ENCODE measurements at places on chromosomes 3 and 15.

GRCh38 chr15:61841466-61841865 lies 218.8 kb downstream of the VPS13C start:
- DNase-seq: no peak

GRCh38 chr3:187975561-187976364 lies 178.2 kb upstream of the LPP start:
- peak; percentile 54 for DNase-seq

GRCh38 chr15:46366360-46367007 lies 731.7 kb downstream of the SQOR start:
- no peak for DNase-seq

GRCh38 chr3:27311400-27311799 lies 57.8 kb downstream of the NEK10 start:
- peak; percentile 98 for DNase-seq

DNA sequence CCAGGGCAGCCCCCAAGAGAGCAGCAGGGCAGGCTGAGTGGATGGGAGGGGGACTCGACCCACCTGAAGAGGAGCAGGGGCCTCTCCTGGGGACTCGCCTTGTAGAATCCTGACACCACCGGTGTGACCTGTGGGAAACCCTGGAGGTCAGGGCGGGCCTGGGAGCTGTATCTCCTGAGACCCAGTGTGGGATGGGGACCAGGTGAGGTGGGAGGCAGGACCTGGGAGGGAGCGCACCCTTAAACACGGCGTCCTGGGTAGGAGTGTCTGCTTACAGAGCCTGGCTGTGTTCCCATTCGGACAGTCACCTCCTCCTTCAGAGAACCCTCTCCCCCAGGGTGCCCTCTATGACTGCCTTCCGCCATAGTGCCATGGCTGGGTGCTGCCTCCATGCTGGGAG lies 27.1 kb downstream of the C15orf39 start:
- no peak for DNase-seq

DNA sequence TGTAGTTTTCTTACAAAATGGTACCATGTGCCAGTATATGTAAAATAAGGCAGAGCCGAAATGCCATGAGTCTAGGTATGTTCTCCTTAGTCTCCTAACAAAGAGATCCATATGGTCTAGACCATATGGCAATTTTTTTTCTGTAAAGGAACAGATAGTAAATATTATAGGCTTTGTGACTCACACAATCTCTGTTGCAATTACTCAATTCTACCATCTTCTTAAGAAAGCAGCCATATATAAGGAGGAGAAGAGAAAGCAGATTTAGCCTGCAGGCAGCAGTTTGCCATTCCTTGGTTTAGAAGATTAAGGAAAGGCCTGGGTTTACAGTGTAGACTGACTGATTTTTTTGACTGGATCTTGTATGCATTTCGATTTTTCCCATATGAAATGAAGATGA lies 16.3 kb upstream of the BBX start:
- DNase-seq: peak; percentile 12

DNA sequence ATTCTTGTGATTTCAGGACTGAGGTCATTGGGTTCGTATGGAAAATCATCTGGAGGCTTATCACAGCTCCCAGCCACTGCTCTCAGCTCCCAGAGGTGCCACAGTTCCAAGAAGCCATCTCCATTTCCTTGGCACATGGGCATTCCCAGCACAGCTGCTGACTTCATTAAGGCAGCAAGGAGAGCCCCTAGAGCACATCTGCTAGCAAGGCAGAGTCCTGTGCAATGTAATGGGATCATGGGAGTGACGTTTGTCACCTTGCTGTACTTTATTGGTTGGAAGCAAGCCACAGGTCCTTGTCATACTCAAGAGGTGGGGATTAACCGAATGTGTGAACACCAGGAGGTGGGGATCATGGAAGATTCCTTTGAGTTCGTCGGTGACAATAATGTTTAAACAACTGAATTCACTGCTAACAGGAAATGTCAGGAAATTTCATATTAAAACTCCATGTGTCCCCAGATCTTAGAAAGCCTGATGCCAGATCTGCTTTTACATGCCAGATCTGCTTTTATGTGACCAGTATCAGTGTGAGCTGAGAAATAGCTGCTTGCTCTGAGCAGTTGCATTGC lies 148.8 kb downstream of the GABRG3 start:
- DNase-seq: no peak

- peak; percentile 95 for DNase-seq
These were observed 854 bp downstream of the CLEC3B start for GRCh38 chr3:45026957-45027356.

- no peak for DNase-seq
These were observed 41.8 kb upstream of the IQSEC1 start for GRCh38 chr3:13114811-13115575.

GRCh38 chr3:187291001-187291511 lies 481 bp downstream of the MASP1 start:
- DNase-seq: peak; percentile 82

DNA sequence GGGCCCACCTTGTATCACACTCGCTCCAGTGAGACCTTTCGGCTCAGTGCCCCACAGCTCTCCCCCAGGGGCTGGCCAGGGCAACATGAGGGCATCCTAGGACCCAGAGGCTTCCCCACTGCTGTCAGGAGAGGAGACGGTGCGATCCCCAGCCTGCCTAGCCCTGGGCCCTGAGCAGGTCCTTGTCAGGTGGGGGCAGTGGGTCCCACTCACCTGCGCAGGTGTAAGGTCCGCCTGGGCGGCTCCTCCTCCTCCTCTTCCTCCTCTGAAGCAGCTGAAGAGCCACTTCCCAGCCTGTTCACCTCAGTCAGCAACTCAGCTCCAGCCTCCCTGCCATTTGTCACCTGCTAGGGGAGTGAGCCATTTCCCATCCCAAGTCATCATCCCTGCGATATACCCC lies 9.6 kb downstream of the KIF7 start:
- DNase-seq: no peak

DNA sequence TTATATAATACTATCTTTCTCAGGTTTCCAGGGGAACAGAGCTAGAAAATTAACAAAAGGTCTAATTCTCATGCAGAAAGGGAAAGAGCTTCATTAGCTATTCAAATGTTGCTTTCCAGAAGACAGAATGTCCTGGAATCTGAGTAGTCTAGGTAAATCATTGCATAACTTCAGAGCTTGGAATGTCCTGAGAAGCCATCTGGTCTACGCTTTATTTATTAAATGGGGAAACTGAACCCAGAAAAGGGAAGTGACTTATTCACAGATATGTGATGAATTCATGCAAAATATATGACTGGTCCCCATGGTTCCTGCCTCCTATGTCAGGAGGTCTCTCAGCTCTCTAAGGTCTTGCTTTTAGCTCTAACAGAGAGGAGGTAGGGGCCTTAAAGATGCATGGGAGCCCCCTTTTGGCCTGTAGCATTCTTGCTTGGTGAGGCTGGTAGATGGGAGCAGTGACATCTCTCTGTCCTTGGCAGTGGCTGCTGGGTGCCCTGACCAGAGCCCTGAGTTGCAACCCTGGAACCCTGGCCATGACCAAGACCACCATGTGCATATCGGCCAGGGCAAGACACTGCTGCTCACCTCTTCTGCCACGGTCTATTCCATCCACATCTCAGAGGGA lies 99.2 kb downstream of the CEMIP start:
- DNase-seq: no peak

DNA sequence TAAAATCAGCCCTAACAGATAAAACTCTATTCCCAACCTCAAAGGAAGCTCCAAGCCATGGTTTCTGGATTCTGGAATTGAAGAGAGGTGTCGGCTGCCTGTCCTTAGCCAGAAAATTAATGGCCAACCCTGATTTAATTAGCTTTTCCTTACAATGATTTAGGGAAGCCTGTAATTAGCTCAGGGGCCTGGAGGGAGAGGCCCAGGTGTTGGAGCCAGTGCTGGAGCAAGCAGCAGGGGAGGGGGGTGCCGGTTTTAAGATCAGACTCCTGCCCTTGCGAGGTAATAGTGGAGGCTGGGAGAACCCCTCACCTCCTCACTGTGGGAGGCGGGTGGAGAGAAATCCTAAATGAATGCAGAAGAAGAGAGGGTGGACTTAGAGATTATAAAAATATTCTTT lies 14.7 kb upstream of the ATP2B2 start:
- no peak for DNase-seq

DNA sequence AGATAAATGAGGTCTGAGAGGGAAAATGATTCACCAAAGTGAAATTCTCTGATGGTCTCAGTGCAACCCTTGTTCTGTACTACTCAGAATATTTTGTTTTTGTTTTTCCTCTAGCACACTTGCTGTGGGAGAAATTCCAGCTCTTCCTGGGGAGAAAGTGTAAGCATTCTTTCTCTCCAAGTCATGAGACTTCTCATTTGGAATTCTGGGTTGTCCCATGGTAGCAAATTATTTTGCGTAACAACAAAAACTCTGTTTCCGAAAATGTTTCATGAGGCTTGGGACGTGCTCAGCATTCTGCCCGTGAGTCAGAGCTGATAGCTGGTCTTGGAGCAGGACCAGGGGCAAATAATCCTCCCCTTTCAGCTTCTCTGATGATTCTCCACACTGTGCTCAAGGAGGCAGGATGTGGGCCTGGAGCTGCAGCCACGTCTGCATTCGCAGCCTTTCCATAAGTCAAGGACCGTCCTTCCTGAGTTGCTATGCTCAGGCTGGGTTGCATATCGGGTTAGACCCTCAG lies 70.3 kb downstream of the SENP2 start:
- peak; percentile 98 for DNase-seq

DNA sequence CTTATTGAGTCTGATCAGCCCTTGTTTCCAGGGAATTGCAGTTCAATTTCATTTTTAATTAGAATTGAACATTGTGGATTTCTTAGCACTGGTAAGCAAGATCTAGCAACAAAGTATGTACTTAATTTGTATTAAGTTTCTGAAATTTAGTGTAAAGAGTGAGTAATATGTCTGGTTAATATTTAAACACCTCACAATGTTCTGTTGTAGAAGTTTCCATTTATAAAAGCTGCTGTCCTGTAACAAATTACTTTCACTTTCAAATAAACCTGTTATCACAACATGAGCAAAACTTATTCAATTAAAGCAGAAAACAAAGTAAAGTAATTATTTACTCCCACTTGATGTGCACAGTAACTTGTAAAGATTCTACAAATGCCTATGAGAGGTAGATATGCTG lies 448.5 kb downstream of the NAALADL2 start:
- DNase-seq: no peak

GRCh38 chr3:142982038-142982773 lies 18.7 kb upstream of the PAQR9 start:
- no peak for DNase-seq

DNA sequence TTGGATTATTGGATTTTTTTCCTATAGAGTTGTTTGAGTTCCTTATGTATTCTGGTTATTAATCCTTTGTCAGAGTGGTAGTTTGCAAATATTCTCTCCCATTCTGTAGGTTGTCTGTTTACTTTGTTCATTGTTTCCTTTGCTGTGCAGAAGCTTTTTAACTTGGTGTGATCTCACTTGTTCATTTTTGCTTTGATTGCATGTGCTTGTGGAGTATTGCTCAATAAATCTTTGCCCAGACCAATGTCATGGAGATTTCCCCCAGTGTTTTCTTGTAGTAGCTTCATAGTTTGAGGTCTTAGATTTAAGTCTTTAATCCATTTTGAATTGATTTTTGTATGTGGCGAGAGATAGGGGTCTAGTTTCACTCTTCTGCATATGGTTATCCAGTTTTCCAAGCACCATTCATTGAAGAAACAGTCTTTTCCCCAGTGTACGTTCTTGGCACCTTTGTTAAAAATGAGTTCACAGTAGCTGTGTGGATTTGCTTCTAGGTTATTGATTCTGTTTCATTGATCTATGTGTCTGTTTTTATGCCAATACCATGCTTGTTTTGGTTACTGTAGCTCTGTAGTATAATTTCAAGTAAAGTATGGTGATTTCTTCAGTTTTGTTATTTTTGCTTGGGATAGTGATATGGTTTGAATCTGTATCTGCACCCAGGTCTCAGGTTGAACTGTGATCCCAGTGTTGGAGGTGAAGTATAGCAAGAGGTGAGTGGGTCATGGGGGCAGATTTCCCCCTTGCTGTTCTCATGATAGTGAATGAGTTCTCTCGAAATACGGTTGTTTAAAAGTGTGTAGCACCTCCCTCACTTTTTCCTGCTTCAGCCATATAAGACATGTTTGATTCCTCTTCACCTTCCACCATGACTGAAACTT lies 46.1 kb upstream of the TNFSF10 start:
- no peak for DNase-seq

- DNase-seq: no peak
These were observed 2.1 kb downstream of the ISL2 start for GRCh38 chr15:76338486-76339304.

- DNase-seq: peak; percentile 14
These were observed 273.2 kb downstream of the MECOM start for GRCh38 chr3:169390271-169390670.

- DNase-seq: peak; percentile 37
These were observed 139.1 kb downstream of the TLE3 start for GRCh38 chr15:69958496-69959084.

GRCh38 chr3:118151164-118151563 lies 883.5 kb downstream of the IGSF11 start:
- no peak for DNase-seq

DNA sequence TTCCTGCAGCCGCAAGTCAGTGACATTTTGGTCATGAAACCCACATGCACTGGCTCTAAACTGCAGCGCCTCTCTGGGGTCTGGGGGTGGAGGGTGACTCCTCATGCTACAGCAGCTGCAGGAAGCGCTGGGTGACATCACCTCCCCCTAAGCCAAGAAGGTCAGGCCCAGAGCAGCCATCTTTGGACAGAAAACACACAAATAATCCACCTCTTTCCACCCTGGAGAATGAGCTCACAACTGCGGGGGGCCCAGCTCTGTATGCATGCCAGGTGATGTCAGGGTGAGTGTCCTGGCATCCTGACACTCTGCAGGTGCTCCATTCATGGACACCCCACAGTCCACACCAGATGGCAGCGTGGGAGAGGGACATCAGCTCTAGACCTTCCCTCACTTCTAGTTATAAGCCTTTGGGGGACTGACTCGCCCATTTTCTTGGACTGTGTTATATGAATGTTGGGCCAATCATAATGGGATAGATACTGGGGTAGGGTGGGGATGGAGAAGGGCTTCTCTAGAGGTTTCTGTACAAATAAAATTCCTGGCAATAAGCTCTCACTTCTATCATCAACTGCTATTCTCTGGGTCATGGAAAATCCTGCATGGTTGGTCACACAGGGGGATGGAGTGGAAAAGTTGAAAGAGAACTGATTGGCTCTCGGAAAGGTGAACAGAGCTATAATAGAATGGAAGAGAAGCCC lies 70.7 kb upstream of the THBS1 start:
- no peak for DNase-seq

DNA sequence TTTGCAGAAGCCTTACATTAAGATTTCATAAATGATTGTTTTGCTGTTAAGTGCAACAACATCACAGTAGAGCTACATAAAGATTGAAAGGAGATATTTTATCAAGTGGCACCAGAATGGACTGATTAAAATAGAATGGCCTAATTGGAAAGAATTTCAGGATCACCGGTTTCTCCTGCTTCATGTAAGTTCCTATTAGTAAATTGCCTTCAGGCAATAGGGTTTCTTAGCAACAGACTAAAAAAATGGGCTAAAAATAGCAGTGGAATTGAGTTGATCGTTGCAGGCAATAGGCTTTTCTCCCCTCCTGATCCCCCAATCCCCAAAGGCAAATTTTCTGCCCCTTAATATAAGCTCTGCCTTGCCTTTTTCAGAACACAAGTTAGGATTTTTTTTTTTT lies 917 bp downstream of the LNP1 start:
- peak; percentile 80 for DNase-seq
